ENCODE measurements at places on chromosomes 16 and 17. TPM values are rescaled to one million over a fixed set of nuclear protein-coding genes. Genes with fewer than 3 reads are reported as not detected.
A peak's percentile ranks its signal among the peaks of the same experiment; 100 is the strongest.

DNA sequence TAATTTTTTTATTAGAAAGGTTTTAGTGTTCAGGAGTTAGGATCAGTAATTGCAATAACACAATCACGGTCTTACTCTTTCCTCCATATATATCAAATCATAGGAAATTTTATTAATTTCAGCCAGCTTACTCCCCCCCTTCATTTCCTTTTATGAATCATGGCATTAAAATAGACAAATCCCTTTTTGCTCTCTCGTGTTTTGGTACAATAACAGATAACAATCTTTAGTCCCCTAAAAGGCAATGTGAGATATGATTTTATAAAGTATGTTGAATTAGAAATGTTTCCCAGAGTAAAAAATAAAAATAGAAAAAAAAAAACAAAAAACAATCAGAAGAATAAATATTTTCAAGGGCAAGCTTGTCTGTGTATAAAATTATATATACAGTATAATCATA lies 42.6 kb upstream of the RHOT1 start:
- DNase-seq = no peak

GRCh38 chr17:18331879-18332278 lies 16.8 kb downstream of the SMCR8 start:
- no peak for DNase-seq

DNA sequence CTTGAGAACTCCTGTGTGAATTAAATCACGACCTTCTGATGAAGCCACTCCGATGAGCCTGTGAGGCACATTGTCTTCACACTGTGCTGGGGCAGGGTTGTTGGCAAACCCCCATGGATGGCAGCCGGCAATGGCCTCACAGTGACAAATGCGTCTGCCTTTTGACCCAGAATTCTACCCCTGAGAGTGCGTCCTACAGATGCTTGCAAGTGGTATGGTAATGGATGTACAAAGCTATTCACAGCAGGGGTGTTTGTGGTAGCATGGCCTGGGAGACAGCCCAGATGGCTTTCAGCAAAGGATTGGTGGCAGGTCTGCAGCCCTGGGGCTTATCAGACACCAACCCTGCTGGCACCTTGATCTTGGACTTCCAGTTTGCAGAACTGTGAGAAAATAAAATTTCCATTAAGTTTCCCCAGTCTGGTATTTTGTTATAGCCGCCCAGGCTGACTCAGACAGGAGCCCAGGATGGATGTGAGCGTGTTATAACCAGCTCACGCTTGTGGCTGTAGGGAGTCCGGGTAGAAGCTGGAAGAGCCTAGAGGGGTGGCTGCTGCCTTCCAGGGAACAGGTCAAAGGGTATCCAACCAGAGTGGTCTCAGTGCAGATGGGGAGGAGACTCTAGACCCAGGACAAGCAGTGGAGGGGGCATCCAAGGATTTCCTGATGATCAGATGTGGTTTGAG lies 10.1 kb downstream of the AFMID start:
- DNase-seq = peak; percentile 53

GRCh38 chr16:70686376-70687101 lies 686 bp upstream of the MTSS2 start:
- no peak for DNase-seq

- DNase-seq = no peak
Observed at GRCh38 chr16:27066668-27067537, at the start of gene C16orf82. TSS of gene C16orf82 (plus strand) at chr16:27066927.

The SLC16A13 gene
- 0.74 TPM for total RNA-seq

The NOXO1 gene
- 0.19 TPM for total RNA-seq

The RNF157 gene
- total RNA-seq = 8.3 TPM

The SMTNL2 gene
- total RNA-seq = 1.8 TPM

The AIPL1 gene
- not detected for total RNA-seq

All from A172 (cell line).